Cardiac atrium fibroblast (primary cell): ENCODE measurements at places on chromosomes 1 and 21. TPM values are rescaled to one million over a fixed set of nuclear protein-coding genes. Genes with fewer than 3 reads are reported as not detected.

SLC45A1 gene
- total RNA-seq, result 11.3 and 14.6 TPM in 2 replicates

PLA2G5 gene
- total RNA-seq, result 15.9 and 35.0 TPM in 2 replicates

NEK2 gene
- total RNA-seq, result 3.1 and 4.4 TPM in 2 replicates

RPS6KA1 gene
- 1.4 and 3.2 TPM in 2 replicates for total RNA-seq

FAM43B gene
- total RNA-seq, result 0.32 TPM in 1 of 2 replicates, not detected in the other

ISG15 gene
- 42.6 and 63.2 TPM in 2 replicates for total RNA-seq

LAMC1 gene
- 1,085 and 1,111 TPM in 2 replicates for total RNA-seq

ADCY10 gene
- total RNA-seq, result under 0.01 TPM in 1 of 2 replicates, not detected in the other

FAM110D gene
- total RNA-seq, result 0.36 TPM in 1 of 2 replicates, not detected in the other

TMEM200B gene
- total RNA-seq, result 8.6 and 11.6 TPM in 2 replicates

PCBP3 gene
- 8.5 and 22.7 TPM in 2 replicates for total RNA-seq

SYT11 gene
- 6.0 and 9.6 TPM in 2 replicates for total RNA-seq

SDHB gene
- total RNA-seq, result 81.0 and 87.0 TPM in 2 replicates

SERINC2 gene
- total RNA-seq, result 7.2 and 9.1 TPM in 2 replicates

FAM72C gene
- total RNA-seq, result 0.36 and 1.5 TPM in 2 replicates

LRRC53 gene
- total RNA-seq, result not detected in 2 replicates

IL6R gene
- total RNA-seq, result 5.6 and 7.5 TPM in 2 replicates

TMPRSS3 gene
- total RNA-seq, result not detected in 2 replicates

MAN1C1 gene
- 1.5 and 3.2 TPM in 2 replicates for total RNA-seq

PEAR1 gene
- 16.7 and 19.3 TPM in 2 replicates for total RNA-seq
